Muscle of leg (tissue), 16 donors: ENCODE measurements at places on chromosomes 13 and 19. TPM values are rescaled to one million over a fixed set of nuclear protein-coding genes. Genes with fewer than 3 reads are reported as not detected.

- no peak overlapping the region for H3K4me3 ChIP-seq
- no peaks in the 10 kb centered on the region for H3K27me3 ChIP-seq
- no peaks in the 10 kb centered on the region for H3K36me3 ChIP-seq
- no peak for DNase-seq
- H3K4me1 ChIP-seq: no peaks in the 10 kb centered on the region
These were observed 64.5 kb downstream of the ZNF257 start for GRCh38 chr19:22116760-22117159.

DNA sequence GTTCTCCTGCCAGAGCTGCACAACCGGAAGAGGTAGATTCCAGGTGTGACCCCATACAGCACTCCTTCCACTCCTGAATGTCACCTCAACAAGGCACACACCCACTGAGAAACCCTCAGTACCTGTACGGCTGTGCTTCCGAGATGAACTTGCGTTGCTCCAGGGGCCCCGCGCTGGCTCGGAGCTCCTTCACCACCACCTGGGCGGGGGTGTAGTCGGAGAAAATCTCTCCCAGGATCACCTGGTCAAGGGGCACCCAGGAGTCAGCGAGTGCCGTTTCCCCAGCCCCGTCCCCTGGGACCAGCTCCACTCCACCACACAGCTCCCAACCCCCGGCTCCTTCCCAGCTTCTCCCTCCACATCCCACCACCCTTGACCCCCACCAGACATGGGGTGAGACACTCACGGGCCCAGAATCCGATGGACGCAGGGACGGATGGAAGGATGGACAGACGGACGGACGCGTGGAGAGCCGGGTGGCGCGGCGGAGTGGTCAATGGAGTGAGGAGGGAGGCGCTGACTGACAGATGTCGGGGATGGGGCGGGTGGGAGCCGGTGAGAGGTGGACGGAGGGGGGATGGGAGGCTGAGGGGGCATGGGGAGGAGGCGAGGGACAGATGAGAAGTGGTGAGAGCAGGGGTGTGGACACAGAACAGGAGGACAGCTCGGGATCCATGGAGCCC, 2.8 kb downstream of the LMTK3 start:
- no peak overlapping the region for H3K27ac ChIP-seq
- H3K36me3 ChIP-seq: no peaks in the 10 kb centered on the region
- H3K27me3 ChIP-seq: peaks cover 54% of the 10 kb centered on the region

DNA sequence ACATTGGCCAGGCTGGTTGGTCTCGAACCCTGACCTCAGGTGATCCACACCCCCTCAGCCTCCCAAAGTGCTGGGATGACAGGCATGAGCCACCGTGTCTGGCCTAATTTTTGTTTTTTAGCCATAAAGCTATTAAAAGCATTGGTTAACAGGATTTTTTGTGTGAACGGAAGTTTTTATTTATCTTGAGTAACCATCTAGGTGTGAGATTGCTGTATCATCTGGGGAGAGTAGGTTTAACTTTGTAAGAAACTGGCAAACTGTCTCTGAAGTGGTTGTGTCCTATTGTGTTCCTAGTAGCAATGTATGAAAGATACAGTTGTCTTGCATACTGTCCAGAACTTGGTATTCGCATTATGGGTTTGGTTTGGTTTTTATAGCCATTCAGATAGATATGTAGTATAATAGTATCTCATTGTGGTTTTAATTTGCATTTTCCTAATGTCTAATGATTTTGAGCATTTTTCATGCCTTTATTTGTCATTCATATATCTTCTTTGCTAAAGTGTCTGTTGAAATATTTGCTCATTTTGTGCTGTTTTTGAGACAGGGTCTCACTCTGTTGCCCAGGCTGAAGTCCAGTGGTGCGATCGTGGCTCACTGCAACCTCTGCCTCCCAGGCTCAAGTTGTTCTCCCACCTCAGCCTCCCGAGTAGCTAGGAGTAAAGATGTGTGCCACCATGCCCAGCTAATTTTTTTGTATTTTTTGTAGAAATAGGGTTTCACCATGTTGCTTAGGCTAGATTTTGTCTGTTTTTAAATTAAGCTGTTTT, 13.5 kb upstream of the PLEKHF1 start:
- peaks cover 4% of the 10 kb centered on the region for H3K27me3 ChIP-seq
- no peak overlapping the region for H3K4me3 ChIP-seq
- no peaks in the 10 kb centered on the region for H3K4me1 ChIP-seq
- no peak for DNase-seq
- no peak overlapping the region for H3K27ac ChIP-seq

- DNase-seq: peak; percentile 53
- peaks cover 3% of the 10 kb centered on the region for H3K27me3 ChIP-seq
- no peaks in the 10 kb centered on the region for H3K36me3 ChIP-seq
- peak within 1 kb of the TSS; percentile 84 for H3K27ac ChIP-seq
- peaks cover 36% of the 10 kb centered on the region for H3K4me1 ChIP-seq
These were observed at the start of gene PLIN4 for GRCh38 chr19:4518345-4519171. Gene PLIN4 (minus strand): TSS chr19:4518486. CDS start chr19:4518272, 214 bp downstream.

DNA sequence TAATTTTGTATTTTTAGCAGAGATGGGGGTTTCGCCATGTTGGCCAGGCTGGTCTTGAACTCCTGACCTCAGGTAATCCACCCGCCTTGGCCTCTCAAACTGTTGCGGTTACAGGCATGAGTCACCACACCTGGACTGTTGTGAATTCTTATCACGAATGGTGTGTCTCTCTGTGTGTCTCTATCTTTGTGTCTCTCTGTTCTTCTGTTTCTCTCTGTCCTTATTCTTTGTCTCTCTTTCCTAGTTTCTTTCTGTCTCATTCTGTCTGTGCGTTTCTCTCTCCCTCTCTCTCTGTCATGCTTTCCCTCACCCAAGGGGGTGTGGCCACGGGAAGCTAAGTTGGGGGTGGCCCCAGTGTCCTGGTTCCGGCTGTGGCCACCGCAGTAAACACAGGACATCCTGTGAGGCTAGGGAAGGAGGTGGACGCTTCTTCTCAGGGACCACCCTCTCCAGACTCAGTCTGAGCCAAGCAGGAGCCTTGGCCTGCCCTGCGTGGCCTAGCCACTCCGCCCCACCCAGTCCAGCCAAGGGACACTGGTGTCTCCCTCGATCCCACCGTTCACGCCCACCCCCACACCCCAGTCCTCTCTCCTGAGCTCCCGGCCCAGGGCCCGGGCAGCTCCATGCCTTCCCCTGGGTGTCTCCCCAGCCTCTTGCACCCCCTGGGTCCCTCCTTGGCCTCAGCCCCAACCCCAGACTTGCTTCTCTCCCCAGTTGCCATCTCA, 3.9 kb upstream of the PRX start:
- no peaks in the 10 kb centered on the region for H3K27me3 ChIP-seq
- peak overlapping the region; percentile 93 for H3K27ac ChIP-seq
- no peaks in the 10 kb centered on the region for H3K36me3 ChIP-seq
- H3K4me1 ChIP-seq: peaks cover 50% of the 10 kb centered on the region

- no peak overlapping the region for H3K27ac ChIP-seq
- H3K4me3 ChIP-seq: no peak overlapping the region
- no peaks in the 10 kb centered on the region for H3K27me3 ChIP-seq
These were observed 23.2 kb upstream of the CYP2A13 start for GRCh38 chr19:41064974-41065569.

The S1PR4 gene
- 0.58 TPM for total RNA-seq

DNA sequence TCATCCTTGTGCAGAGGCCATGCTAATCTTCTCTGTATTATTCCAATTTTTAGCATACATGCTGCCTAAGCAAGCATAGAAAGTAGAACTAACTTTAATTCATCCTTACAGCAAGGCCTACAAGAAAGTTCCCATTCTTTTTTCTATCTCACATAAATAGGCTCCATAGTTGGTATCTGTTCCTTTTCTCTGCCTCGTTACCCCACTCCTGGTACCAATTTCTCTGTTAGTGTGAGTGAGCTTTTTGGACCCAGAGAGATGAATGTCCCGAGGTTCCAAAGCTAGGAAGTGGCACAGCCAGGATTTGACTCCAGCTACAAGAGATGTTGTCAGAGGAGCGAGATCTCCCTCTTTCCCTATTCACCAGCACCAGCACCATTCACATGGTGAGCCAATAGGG, 9.7 kb downstream of the HIF3A start:
- no peak for DNase-seq
- H3K4me3 ChIP-seq: no peak overlapping the region

DNA sequence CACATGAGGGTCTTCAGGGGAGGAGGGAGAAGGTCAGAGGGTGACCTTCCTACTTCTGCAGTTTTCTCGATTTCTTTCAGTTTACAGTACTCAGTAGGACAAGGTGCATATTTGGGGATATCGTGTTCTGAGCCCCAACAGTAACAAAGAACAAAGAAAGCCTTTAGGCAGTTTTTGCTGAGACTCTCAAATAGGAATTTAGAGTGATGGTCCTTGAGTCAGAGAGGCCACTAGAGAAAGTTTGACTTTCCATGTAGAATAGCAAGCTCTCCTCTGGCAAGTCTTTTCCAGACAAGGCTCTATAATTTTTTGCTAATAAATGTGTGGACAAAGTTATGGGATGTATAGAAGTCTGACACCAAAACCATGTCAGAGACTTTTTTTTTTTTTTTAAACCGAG, 194.6 kb downstream of the TM9SF2 start:
- peaks cover 28% of the 10 kb centered on the region for H3K27me3 ChIP-seq
- DNase-seq: no peak
- H3K27ac ChIP-seq: no peak overlapping the region
- no peaks in the 10 kb centered on the region for H3K36me3 ChIP-seq

DNA sequence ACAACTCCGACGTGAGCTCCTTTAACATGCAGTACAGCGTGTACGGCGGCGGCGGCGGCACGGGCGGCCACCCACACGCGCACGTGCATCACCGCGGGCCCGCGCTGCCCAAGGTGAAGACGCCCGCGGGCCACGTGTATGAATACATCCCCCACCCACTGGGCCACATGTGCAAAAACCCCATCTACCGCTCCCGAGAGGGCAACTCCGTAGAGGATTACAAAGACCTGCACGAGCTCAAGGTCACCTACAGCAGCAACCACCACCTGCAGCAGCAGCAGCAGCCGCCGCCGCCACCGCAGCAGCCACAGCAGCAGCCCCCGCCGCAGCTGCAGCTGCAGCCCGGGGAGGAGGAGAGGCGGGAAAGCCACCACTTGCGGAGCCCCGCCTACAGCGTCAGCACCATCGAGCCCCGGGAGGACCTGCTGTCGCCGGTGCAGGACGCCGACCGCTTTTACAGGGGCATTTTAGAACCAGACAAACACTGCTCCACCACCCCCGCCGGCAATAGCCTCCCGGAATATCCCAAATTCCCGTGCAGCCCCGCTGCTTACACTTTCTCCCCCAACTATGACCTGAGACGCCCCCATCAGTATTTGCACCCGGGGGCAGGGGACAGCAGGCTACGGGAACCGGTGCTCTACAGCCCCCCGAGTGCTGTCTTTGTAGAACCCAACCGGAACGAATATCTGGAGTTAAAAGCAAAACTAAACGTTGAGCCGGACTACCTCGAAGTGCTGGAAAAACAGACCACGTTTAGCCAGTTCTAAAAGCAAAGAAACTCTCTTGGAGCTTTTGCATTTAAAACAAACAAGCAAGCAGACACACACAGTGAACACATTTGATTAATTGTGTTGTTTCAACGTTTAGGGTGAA, 6.6 kb downstream of the SLITRK5 start:
- DNase-seq: peak; percentile 39
- H3K4me1 ChIP-seq: peaks cover 10% of the 10 kb centered on the region
- peaks cover 45% of the 10 kb centered on the region for H3K27me3 ChIP-seq
- H3K36me3 ChIP-seq: peaks cover 10% of the 10 kb centered on the region

DNA sequence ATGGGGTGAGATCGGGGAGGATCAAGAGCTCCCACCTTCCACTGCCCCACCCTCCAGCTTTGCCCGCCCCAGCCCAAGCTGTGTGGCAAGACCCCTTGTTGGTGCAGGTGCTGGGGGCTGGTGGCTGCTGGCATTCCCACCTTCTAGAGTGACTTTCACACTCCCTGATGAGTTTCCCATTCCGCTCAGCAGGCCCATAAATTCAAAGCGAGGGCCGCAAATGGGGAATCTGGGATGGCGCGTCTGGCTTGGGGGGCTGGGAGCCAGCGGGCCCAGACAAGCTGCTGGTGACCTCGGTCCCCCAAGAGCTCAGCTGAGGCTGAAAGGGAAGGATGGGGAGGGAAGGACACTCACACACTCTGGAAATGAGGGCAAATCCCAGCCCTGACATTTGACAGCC, 110.3 kb downstream of the GADD45B start:
- peaks cover 12% of the 10 kb centered on the region for H3K4me1 ChIP-seq
- H3K36me3 ChIP-seq: no peaks in the 10 kb centered on the region
- no peak overlapping the region for H3K4me3 ChIP-seq
- no peak overlapping the region for H3K27ac ChIP-seq
- DNase-seq: no peak
- peaks cover 40% of the 10 kb centered on the region for H3K27me3 ChIP-seq

The ZNF738 gene
- 19.9 TPM for total RNA-seq

The ZNF550 gene
- total RNA-seq: 11.6 TPM

DNA sequence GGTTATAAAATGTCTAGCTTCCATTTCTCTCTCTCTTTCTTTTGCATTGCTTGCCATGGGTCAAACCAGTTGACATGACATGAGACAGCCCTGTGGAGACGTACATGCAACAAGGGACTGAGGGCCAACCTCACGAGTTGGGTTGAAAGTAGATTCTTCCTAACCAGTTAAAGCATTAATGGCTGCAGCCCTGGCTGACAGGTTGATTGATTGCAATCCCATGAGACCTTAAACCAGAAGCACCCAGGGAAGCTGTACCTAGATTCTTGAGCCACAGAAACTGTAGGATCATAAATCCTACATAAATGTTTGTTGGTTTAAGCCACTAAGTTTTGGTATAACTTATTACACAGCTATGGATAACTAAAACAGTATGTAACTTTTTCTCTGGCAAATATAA, 373.8 kb downstream of the DACH1 start:
- H3K36me3 ChIP-seq: no peaks in the 10 kb centered on the region
- no peaks in the 10 kb centered on the region for H3K27me3 ChIP-seq
- no peaks in the 10 kb centered on the region for H3K4me1 ChIP-seq
- H3K4me3 ChIP-seq: no peak overlapping the region

DNA sequence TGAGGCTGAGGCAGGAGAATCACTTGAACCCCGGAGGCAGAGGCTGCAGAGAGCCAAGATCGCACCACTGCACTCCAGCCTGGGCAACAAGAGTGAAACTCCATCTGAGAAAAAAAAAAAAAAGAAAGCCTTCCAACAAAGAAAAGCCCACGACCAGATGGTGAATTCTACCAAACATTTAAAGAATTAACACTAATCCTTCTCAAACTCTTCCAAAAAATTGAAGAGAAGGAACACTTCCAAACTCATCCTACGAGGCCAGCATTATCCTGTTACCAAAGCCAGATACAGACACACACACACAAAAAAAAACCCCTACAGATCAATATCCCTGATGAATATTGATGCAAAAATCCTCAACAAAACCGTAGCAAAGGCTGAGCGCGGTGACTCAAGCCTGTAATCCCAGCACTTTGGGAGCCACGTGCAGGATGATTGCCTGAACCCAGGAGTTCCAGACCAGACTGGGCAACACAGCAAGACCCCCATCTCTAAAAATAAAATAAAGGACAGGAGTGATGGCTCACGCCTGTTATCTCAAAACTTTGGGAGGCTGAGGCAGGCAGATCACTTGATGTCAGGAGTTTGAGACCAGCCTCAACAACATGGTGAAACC, 6.2 kb upstream of the EVI5L start:
- peak; percentile 32 for DNase-seq
- no peaks in the 10 kb centered on the region for H3K36me3 ChIP-seq
- H3K4me3 ChIP-seq: no peak overlapping the region
- H3K27ac ChIP-seq: no peak overlapping the region
- H3K4me1 ChIP-seq: peaks cover 2% of the 10 kb centered on the region

GRCh38 chr19:49502866-49503581, 6.8 kb downstream of the RPS11 start:
- peaks cover 36% of the 10 kb centered on the region for H3K4me1 ChIP-seq
- peak; percentile 90 for DNase-seq

The NLRP5 gene
- total RNA-seq: not detected

The MLLT1 gene
- total RNA-seq: 11.9 TPM

The TINCR gene
- 0.18 TPM for total RNA-seq

The RDH8 gene
- total RNA-seq: not detected
